ENCODE measurements at places on chromosomes 1 and 21.

DNA sequence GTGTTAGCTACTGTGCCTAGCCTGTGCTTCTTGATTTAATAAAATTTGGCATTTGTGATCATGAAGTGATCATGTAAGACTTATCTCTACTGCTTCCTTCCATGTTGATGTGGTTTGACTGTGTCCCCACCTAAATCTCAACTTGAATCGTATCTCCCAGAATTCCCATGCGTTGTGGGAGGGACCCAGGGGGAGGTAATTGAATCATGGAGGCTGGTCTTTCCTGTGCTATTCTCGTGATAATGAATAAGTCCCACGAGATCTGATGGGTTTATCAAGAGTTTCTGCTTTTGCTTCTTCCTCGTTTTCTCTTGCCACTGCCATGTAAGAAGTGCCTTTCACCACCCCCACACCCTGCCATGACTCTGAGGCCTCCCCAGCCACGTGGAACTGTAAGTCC, at the start of gene OVAAL:
Gene OVAAL, plus strand, starts transcription at position 301 of the 400 bp plus-strand sequence.
- no peak for DNase-seq

- no peak for DNase-seq
These were observed 36.6 kb downstream of the HUNK start for GRCh38 chr21:31909153-31910073.

DNA sequence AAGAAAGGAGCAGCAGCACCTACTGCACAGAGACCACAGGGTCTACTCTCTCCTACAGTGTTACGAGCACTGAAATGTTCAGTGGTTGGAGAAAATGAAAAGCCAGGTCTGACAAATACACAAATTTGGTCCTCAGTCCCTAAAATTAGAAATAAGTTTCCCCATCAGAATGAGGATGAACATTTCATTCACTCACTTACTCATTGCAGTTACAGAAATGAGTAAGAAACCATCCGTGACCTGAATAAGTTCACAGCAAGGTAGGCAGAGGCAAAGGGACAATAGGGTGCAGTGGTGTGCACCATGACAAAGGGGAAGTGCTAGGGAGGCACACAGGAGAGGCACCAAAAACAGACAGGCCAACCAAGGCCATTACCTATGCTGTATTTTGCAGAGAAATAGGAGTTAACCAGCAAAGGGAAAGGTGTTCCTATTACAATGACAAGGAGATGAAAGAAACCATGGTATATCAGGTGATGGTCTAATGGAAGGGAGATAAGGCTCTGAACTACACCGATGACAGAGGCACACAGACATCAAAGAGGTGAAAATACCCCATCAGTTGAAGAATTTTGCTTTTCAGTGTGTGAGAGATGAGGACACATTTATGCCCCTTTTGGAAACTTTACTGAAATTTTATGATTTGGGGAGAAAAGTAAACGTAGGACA, 29.4 kb downstream of the VAV3 start:
- peak; percentile 55 for DNase-seq

- no peak for DNase-seq
These were observed 57.4 kb upstream of the TMPRSS15 start for GRCh38 chr21:18460979-18461378.

- no peak for DNase-seq
These were observed 178.3 kb downstream of the KCNJ6 start for GRCh38 chr21:37737996-37738395.

GRCh38 chr21:39715804-39716397, 29.1 kb upstream of the IGSF5 start:
- DNase-seq = peak; percentile 32

All from renal cortical epithelial cell (primary cell).